ENCODE measurements at places on chromosomes 5 and 9.
A peak's percentile ranks its signal among the peaks of the same experiment; 100 is the strongest.

DNA sequence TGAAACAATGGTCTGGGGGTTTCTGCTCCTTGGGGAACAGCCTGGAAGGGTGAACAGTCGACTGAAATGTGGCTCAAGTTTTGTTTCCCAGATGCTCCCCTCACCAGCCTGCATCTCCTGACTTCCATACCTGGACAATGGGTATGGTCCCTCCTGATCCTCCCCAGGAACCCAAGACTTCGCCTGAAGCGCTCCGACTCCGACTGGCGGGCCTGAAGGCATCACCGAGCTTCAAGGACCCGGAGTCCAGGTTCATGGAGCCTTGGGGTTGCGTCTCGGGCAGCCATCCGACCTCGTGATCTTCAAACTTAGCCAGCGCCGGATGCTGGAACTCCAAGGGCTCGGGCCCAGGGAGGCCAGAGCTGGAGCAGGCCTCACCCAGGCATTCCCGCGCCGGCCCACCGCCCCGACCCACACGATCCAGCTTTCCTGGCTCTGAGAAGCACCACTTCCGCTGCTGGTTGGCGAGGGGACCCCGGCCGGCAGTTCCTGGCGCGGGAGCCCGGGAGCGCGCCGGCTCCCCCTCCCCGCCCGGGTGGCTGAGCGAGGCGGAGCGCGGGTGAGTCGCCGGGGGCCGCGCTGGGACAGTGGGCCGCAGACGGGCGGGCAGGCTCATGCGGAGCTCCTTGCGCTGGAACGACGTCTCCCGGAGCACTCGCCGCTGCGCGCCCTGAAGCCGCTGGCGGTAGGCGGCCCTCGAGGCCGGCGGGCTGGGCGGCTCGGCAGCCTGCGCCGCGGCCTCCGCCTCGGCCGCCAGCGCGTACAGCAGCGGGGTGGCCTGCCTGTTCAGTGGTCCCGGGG is 5.2 kb downstream of the SHROOM1 start:
- no peak overlapping the region for H3K27ac ChIP-seq
- peak; percentile 32 for DNase-seq
- peak overlapping the region; percentile 26 for H3K4me3 ChIP-seq
- peaks cover 94% of the 10 kb centered on the region for H3K27me3 ChIP-seq
- H3K36me3 ChIP-seq: no peaks in the 10 kb centered on the region
- H3K4me1 ChIP-seq: peaks cover 16% of the 10 kb centered on the region

- no peak overlapping the region for H3K4me3 ChIP-seq
- H3K4me1 ChIP-seq: no peaks in the 10 kb centered on the region
- no peak overlapping the region for H3K27ac ChIP-seq
- no peak for DNase-seq
- H3K36me3 ChIP-seq: no peaks in the 10 kb centered on the region
These were observed 170.4 kb upstream of the PANK3 start for GRCh38 chr5:168749391-168750100.

- H3K27me3 ChIP-seq: no peaks in the 10 kb centered on the region
- DNase-seq: no peak
- no peaks in the 10 kb centered on the region for H3K4me1 ChIP-seq
- H3K36me3 ChIP-seq: no peaks in the 10 kb centered on the region
These were observed 118.0 kb upstream of the OR13F1 start for GRCh38 chr9:104386013-104386412.

DNA sequence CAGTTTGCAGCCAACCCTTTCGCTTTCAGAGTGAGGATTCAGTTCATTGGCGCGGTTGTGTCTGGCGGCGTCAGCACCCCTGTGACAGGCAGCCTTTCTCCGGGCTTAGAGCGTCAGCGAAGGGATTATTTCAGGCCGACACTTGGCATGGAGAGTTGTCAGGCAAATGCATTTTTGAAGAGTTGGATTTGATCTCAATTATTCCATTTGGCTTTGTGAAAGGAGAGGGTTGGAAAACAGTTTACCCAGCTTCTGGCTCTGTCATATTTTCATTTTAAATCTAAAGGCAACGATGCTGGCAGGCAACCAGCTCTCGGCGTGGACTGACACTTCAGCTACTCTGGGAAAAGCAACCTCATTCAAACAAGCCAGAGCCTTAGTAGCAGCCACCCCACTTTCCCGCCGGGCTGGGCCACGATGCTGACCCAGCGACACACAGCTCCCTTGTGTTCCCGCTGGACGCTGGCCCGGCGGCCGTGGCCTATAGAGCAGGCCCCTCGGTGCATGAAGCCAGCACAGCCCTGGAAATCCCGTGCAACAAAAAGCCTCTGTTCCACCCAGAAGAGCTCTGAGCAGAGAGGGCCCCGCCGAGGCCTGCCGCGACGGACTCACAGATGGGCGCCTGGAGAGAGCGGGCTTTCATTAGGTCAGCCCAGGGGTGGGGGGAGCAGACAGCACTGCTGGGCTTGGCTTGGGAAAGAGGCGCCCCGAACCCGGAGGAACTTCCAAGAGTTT is 28.9 kb upstream of the LPCAT1 start:
- no peak overlapping the region for H3K27ac ChIP-seq
- no peak for DNase-seq
- no peaks in the 10 kb centered on the region for H3K36me3 ChIP-seq

DNA sequence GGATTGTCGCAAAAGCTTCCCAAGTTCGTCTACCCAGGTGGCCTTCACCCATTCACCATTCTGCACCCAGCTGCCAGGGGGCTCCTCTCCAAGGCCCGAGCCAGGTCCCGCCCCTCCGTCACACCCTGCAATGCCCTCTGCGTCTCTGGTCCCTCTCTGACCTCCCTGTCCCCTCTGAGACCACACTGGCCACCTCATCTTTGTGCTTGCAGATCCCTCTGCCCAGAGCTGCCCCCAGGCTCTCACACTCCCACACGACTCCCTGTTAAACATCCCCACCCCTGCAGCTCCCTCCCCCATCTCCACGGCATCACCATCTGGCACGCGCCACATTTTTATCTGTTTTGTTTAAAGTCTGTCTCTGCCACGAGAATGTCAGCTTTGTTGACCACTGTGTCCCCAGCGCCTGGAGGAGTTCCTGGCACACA is 243.6 kb downstream of the PBX3 start:
- H3K27me3 ChIP-seq: no peaks in the 10 kb centered on the region
- peak; percentile 19 for DNase-seq
- H3K36me3 ChIP-seq: no peaks in the 10 kb centered on the region

GRCh38 chr5:115313632-115314031 is 17.2 kb upstream of the CCDC112 start:
- no peak overlapping the region for H3K4me3 ChIP-seq
- H3K4me1 ChIP-seq: no peaks in the 10 kb centered on the region
- H3K27me3 ChIP-seq: peaks cover 13% of the 10 kb centered on the region
- no peaks in the 10 kb centered on the region for H3K36me3 ChIP-seq

DNA sequence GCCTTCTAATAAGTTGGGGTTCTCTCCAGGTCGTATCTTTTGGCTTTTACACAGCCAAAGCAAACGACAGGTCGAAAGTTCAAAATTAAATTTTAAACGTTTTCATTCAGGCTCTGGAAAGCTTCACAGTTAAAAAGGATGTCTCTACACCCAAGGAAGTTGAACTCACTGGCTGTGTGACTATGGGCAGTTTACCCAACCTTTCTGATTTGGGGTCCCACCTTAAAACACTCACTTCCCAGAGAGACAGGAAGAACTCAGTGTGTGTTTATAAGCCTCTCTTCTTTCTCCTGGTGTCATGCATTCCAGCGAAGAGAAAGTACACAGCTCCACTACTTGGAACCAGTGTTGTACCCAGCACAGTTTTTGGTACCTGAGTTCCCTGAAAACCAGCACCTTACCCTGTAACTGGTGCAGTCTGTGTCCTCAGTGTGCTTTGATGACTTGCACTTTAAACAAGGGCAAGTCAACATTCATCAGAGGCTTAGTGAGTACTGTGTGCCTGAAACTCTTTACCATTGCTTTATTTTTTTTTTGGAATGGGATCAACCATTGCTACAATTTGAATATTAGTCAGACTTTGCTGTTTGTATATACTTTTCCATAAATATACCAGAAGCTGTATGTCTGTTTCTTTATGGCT is 1.7 kb downstream of the SRD5A1 start:
- H3K36me3 ChIP-seq: peaks cover 21% of the 10 kb centered on the region
- DNase-seq: no peak
- peak overlapping the region; percentile 75 for H3K4me3 ChIP-seq
- H3K27me3 ChIP-seq: no peaks in the 10 kb centered on the region
